ENCODE measurements at places on chromosomes 2 and 18. TPM values are rescaled to one million over a fixed set of nuclear protein-coding genes. Genes with fewer than 3 reads are reported as not detected.

- no peak for DNase-seq
Observed at GRCh38 chr2:232666051-232666805, 30.9 kb upstream of the GIGYF2 start.

- peak; percentile 46 for DNase-seq
Observed at GRCh38 chr18:74796841-74797576, 199.3 kb downstream of the ZNF407 start.

The ABHD1 gene
- total RNA-seq, result 0.36 TPM

DNA sequence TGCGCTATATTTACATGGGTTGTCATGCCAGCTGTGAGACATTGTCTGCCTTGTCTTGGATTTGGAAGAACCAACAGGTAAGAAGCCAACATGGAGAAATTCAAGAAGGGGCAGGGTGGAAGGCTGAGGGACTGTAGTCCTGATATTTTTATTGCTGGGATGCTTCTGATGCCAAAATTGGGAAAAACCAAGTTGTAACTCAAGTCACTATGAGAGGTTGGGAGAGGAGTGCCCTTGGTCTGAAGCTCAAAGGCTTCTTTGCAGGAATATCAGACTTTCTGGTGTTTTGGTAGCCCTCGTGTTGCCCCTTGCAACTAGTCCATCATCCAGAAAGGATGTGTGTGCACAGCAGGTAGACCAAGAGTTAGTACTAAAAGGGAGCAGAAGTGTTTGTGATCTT, 294.3 kb upstream of the EPAS1 start:
- DNase-seq, result no peak

The DSG3 gene
- total RNA-seq, result not detected

DNA sequence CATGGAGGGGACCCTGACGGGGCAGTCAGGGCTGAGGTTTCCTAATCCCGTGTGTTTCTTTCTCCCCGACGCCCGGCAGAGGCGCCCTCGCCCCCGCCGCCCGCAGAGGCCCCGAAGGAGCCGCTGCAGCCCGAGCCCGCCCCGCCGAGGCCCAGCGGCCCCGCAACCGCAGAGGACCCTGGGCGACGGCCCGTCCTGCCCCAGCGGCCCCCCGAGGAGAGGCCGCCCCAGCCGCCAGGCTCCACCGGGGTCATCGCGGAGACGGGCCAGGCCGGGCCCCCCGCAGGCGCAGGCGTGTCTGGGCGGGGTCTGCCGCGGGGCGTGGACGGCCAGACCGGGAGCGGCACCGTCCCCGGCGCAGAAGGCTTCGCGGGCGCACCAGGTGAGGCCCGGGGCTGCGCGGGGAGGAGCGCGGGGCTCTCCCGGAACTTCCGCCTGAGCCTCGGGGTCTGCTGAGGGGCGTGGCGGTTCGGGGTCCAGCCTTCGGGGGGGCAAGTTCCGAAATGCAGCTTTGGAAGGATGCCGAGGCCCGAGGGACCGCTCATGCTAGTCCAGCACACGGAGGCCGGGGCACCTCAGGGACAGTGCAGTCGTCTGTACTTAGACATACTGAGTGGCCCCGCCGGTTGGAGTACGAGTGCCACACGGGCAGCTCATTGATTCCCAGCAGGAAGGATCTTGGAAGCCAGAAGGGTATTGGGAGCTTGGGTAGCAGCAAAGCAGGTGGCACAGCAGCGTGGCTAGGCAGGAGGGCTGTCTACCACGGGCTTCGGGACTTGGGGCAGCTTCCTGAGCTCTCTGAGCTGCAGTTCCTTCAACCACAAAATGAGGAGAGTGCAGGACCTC, 60.1 kb downstream of the EMILIN2 start:
- peak; percentile 31 for DNase-seq

The NOL4 gene
- total RNA-seq, result not detected

The POMC gene
- not detected for total RNA-seq

DNA sequence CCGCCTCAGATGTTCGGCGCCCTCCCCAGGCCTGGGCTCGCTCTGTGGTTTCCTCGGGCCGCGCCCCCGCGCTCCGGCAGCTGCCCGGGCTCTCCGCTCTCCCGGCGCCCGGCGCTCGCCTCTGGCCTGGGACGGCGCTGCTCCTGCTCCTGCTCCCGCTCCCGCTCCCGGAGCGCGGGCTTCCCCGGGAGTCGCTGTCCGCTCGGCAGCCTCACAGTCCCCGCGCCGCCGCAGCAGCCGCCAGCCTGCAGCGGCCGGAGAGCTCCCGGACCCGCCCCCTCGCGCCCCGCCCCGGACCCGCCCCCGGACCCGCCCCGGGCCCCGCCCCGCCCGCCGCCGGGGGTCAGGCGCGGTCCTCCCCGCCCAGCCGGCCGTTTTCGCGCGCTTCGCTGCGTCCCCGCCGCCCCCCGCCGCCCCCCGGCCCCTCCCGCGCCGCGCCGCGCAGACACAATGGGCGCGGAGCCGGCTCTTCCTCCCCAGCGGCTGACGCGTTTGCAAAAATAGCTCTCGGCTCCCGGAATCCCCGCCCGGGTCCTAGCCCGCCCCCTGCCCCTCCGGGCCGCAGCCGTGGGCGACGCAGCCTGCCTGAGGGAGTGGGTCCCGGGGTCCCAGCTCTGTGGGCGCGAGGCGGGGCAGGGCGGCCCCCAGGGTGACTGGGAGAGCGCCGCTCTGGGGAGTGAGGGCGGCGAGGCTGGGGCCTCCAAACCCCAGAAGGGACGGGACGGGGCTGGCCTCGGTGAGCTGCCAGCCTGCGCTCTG, at the start of gene ARL4C:
ARL4C (minus strand) TSS at position 247 of the 759 bp plus-strand sequence. CDS start 495 bp downstream, outside the sequence.
- peak; percentile 57 for DNase-seq

Measured in PC-3 (cell line).